Activated CD4-positive, CD25-positive, alpha-beta regulatory T cell treated with anti-CD3 and anti-CD28 coated beads, Interleukin-2, amount 50 U/mL, for 16 hours (primary cell): ENCODE measurements at places on chromosomes 6 and 20.

DNA sequence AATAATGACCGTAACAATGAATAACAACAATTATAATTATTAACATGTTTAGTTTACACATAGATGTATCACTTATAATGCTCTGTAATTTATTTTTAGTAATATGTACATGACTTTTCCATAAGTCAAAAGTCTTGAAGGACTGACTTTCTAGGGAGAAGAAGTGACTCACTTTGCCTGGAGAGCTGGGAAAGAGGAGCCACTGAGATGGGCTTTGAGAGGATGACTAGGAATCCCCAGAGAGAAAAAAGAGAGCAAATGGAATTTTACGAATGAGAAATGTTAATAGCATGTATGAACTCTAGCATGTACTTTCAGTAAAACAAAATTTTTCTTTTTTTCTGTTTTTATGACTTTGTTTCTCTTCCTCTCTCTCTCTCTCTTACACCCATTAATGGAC, 67.8 kb upstream of the RALY start:
- no peak for DNase-seq

DNA sequence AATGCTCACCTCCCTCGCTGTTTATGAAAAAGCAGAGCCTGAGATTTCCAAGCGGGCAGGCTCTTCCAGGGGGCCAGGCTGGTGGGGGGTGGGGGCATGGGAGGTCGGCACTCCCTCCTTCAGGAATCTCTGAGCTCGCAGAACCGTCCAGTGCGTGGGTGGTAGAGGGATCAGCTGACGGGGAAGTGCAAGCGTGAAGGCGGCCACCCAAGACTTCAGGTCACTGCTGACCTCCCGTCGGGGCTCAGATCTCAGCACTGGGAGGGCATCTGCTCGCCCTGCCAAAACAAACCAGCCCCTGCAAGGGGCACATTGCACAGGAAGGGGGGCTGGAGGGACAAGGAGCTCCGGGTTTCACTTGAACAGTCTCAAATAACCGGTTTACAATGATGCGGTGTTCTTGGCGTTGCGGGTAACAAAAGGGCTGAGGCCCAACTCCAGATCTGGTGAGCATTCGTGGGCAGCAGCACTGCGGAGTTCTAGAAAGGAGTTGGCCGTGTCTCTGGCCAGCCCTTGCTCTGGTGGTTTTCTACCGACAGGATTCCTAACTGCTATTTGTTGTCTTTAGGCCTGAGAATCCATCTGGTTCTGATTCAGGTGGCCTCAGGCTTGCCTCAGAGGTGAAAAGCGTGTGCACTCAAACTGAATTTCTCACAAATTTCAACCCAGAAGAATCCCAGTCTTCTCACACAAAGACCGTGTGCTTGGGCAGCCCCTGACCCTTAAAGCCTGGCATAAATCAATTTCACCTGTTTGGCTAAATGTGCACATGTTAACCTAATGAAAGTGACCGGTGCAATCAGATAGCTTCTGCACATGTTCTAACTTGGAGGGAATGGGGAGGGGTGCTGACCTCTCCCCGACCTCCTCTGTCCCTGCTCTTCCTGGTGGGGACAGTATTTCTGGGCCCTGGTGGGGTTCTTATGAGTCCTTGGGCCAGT, 191.6 kb downstream of the MYLK4 start:
- no peak for DNase-seq

DNA sequence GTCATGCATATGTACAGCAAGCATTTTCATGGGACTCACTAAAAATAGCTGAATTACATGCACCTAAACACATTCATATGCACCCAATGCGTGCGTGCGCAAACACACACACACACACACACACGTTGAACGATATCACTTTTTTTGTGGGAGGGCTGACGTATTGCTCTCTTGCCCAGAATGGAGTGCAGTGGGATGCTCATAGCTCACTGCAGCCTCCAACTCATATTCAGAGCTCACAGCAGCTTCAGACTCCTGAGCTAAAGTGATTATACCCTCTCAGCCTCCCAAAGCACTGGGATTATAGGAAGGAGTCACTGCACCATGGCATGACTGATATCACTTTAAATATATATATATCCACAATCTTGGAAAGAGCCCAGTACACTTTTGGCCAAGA, 620.4 kb upstream of the MANEA start:
- DNase-seq, result no peak

DNA sequence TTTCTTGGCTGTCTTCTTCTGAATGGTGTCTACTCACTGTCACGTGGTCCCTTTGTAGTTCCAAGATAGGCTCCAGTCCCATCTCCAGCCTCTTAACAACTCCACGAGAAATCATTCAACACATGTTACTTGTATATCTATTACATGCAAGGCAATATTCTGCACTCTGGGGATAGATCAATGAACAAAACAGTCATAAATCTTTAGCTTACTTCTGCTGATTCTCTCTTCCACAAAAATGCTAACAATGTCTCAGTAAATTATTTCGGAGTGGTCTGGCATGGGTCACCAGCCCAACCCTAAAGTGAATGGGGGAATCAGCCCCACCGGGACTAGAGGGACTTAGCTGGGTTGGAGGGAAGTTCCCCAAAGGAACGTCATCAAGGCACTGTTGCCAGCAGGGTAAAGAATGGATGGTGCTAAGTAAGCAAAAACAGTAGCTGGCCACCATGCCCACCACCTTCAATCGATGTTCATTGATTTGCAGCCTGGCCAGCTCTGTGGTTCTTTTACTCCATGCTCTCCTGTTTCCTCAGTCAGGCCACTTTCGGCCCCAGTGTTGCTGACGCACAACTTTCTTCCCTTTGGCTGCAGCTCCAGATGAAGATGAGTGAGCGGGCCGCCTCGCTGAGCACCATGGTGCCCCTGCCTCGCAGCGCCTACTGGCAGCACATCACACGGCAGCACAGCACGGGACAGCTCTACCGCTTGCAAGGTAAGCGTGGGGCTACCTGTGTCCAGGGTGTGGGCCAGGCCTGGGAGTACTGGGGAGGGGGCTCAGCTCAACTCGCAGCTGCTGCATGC, 167.7 kb downstream of the DOK5 start:
- DNase-seq, result no peak

GRCh38 chr6:116764961-116765841, at the start of gene FAM162B:
FAM162B (minus strand) TSS chr6:116765719; CDS start chr6:116765576, 143 bp downstream.
- DNase-seq, result no peak

- DNase-seq, result no peak
Measured at GRCh38 chr6:15504040-15504495, 158.8 kb downstream of the DTNBP1 start.

GRCh38 chr6:156718647-156719394, 58.4 kb upstream of the ARID1B start:
- no peak for DNase-seq
